HS-27A (cell line): ENCODE measurements at places on chromosomes 1 and 21.

GRCh38 chr1:167249702-167250101, 29.0 kb downstream of the POU2F1 start:
- DNase-seq, result no peak

DNA sequence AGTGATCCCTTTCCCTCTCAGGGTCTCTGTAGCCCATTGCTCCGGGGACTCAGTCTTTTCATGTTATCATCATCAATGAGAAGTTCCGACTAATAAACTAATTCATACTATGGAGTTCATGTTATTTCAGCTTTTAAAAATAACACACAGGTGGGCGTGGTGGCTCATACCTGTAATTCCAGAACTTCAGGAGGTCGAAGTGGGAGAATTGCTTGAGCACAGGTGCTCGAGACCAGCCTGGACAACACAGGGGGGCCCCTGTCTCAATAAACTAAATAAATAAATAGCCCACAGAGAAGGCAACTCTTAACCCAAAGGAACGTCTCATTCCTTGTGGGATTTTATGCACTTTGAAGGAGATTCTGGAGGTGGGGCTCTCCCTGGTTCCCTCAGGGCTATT, 14.5 kb downstream of the MYBPH start:
- DNase-seq, result no peak

- no peak for DNase-seq
These were observed 4.2 kb upstream of the RGS8 start for GRCh38 chr1:182688436-182689205.

DNA sequence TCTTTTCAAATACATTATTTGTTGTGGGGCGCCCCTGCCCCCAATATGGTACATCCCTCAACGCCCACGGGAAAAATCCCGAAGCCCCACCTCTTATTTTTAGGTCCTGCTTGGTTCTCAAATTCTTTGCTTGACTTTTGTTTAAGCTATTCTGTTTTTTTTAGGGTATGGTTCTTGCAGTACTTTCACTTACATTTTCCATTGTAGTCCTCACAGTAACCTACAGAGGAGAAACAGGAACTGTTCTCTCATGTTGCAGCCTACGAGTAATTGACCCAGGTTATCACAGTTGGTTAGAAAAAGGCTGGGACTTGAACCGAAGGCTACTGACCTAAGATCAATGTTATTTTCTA, 697 bp upstream of the C21orf91 start:
- DNase-seq, result no peak

GRCh38 chr1:186188736-186189135, 186.3 kb downstream of the TPR start:
- DNase-seq, result no peak

DNA sequence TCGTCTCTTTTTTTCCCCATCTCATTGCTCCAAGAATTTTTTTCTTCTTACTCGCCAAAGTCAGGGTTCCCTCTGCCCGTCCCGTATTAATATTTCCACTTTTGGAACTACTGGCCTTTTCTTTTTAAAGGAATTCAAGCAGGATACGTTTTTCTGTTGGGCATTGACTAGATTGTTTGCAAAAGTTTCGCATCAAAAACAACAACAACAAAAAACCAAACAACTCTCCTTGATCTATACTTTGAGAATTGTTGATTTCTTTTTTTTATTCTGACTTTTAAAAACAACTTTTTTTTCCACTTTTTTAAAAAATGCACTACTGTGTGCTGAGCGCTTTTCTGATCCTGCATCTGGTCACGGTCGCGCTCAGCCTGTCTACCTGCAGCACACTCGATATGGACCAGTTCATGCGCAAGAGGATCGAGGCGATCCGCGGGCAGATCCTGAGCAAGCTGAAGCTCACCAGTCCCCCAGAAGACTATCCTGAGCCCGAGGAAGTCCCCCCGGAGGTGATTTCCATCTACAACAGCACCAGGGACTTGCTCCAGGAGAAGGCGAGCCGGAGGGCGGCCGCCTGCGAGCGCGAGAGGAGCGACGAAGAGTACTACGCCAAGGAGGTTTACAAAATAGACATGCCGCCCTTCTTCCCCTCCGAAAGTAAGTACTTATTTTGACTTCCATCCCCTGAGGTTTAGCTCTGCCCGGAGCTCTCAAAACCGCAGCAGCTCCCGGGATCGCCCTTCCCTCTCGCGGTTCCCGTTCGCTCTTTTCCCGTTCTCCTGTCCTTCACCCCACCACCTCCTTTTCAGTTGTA, 1.5 kb downstream of the TGFB2 start:
- DNase-seq, result no peak

GRCh38 chr1:111672331-111672730, 52.7 kb downstream of the RAP1A start:
- no peak for DNase-seq

GRCh38 chr1:151838222-151839081, 1.2 kb downstream of the C2CD4D start:
- DNase-seq, result no peak

DNA sequence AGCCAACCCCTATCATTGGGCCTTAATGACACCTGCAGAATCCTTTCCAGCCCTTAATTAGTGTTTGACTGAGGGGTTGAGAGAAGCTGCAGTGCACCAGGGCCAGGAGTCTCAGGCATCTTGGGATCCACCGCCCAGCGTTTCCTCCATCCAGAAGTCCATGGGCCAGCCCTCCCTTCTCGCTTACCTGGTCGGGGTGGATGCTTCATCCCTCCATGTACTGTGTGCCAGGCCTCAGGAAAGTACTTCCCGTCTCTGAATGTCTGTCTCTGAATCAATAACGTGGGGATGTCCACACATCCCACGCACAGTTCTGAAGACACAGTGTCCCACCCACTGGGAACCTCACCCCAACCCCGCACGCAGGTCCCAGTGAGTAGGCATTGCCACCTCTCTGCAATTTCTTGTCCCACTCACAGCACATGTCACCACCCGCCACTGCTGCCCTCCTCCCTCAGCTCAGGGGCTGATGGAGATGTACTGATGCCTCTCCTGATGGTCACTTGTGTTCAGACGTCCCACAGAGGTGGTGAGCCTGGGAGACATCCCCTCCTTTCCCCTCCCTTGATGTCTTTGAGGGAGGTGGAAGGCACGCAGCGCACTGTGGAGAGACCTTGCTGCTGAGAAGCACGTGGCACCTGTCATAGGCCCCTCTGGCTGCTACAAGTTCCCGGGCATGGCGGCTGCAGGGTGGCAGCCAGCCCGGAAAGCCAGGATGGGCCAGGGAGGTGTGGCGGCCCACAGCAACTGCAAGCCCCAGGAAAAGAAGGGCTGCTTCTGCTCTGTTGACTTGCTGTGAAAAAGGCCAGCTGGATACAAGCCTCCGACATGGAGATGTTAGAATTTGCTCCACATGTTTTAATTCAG, 29.4 kb upstream of the PRSS38 start:
- DNase-seq, result no peak

GRCh38 chr1:41695118-41695745, 210.7 kb upstream of the EDN2 start:
- DNase-seq, result no peak

- no peak for DNase-seq
These were observed 2.1 kb upstream of the FTCD start for GRCh38 chr21:46157396-46157986.

DNA sequence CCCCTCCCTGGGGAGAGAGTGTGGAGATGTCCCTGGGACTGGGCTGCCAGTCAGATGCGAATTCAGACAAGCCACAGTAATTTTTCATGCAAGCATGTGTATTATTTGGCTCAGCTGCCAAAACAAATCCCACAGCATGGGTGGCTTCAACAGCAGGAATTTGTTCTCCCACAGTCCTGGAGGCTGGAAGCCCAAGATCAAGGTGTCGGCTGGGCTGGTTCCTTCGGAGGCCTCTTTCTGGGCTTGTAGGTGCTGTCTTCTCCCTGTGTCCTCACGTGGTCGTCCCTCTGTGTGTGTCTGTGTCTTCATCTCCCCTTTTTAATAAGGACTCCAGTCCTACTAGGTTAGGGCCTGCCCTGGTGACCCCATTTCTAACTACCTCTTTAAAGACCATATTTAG, 91.9 kb upstream of the ACTRT2 start:
- DNase-seq, result no peak

- no peak for DNase-seq
These were observed 15.8 kb upstream of the C8A start for GRCh38 chr1:56838759-56839158.

GRCh38 chr1:36857754-36858153, 176.6 kb downstream of the GRIK3 start:
- no peak for DNase-seq

DNA sequence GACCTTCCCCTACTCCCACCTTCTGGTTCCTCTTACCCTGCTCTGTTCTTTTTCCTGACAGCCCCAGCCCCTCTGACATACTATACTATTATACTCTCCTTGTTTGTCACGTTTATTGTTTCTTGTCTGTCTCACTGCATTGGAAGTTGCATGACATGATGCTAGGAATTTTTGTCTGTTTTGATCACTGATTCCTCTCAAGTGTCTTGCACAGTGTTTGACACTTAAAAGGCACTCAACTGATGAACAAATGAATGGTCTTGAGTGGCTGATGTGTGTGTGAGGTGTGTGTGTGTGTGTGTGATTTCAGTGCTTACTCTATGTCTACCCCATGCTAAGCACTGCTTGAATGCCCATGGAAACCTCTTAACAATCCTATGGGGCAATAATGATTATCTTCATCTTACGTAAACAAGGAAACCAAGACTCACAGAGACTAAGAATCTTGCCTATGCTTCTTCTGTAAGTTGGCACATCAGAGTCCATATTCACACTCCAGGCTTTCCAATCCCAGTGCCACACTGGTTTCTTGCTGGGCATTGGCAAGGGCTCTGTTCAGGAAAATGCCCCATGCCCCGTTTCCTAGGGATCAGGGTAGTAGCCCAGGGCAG, 59.7 kb downstream of the ATP1A1 start:
- DNase-seq, result no peak

DNA sequence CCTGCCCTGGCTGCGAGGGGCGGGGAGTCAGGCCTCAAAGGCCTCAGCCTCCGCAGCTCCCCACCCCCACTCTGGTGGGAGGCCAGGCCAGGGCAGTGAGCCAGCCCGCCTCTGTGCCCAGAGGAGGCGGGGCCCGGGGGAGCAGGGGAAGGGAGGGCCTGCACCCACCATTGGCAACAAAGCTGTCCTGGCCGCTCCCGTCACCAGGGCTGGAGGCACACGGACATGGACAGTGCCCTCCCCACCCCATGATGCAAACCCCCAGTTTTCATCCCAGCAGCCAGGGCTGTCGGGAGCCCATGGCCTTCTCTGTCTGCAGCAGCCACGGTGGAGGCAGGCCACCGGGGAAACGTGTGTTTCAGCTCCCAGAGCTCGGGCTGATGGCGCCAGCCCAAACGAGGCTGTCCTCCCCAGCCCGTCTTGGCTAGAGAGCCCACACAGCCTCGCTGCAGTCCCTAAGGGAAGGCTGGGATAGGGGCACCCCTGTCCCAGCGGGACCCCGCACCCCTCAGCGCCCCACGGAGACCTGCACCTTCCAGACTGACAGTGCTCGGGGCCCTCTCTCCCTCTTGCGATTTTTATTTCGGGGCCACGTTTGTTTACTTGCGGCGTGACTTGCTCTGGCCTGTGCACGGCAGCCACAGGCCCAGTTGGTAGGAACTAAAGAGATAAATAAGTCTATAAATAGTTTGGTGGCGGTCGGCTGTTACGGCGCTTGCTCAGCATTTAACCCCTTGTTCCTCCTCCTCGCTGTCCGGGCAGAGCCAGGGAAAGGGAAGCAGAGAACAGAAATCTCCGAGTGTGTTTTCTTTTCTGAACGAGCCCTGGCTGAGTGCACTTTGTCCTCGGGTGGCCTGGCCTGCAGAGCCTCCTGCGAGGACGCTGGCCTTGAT, 101.8 kb downstream of the PRDM16 start:
- DNase-seq, result no peak

- DNase-seq, result no peak
These were observed 35.9 kb downstream of the FCER1A start for GRCh38 chr1:159338018-159338417.

DNA sequence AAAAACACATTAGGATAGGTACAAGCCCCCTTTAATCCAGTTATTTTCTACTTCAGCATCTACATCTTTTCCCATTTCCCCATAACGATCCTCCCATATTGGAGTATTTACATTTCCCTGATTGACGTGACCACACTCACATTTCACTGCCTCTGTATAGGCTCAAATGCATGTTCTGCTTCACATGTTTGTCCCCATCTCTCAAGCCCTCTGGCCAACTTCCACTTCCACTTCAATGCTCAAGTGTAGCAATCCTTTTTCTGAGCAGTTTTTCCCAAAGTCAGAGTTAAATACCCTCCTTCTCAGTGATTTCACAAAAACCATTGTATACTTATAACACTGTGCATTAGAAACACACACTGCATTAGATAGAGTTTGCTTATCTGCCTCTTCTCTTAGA, 61.8 kb upstream of the TTLL7 start:
- no peak for DNase-seq

DNA sequence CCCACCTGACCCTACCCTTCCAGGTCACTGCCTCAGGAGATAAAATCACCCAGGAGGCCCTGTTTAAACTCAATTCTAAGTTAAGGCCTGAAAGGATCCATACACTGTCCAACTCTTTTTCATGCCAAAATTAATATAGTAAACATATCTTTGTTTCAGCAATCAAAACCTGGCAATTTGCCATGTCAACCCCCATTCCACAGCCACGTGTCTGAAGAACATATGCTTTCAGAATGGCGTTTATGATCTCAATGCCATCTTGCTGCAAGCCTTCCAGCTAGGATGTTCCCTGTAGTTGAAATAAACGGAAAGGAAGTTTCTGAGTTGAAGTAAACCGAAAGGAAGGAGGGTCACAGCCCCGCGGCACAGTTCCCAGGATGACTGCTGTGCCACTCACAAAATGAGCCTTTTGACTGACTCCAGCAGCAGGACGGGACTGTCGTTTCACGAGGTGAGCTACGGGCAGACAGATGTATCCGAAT, 472.0 kb downstream of the SMYD3 start:
- DNase-seq, result no peak

- DNase-seq, result no peak
These were observed 2.1 kb downstream of the GPR161 start for GRCh38 chr1:168134642-168135041.

- DNase-seq, result no peak
These were observed 47.1 kb downstream of the TESK2 start for GRCh38 chr1:45443580-45444446.

- no peak for DNase-seq
These were observed 21.3 kb upstream of the ASB17 start for GRCh38 chr1:75953461-75953860.

DNA sequence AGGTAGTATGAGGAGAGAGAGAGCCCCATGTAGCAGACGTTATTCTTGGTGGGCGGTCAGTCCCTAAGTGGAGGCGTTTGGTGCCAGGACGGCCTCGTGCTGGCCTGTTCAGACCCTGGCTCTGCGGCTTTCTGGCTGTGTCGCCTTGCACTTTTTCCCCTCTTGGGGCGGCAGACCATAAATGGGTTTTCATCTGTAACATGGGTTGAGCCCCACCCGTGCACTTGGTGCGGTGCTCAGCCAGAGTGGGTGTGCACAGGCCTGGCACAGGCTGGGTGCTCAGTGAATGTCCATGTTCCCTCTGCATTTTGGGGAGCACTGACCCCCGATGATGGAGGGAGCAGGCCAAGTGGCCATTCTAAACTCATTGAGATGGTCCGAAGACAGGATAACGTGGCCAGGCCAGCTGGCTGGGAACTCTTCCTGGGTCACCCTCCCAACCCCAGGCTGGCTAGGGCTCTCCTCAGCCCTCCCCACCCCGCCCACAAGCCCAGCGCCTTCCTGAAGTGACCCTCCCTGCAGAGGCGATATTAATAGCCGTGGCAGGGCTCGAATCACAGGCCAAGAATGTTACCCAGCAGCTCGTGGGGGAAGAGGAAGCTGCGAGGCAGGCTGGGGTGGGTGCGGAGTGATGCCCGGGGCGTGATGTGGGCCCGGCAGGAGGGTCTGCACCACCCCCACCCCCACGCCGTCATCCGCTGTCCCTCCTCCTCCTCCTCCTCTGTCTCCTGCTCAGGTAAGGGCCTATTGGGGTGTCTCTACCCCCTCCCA, 78.5 kb downstream of the ARHGEF10L start:
- DNase-seq, result peak; percentile 36

GRCh38 chr1:178064191-178064821, 29.6 kb upstream of the RASAL2 start:
- DNase-seq, result no peak
